Kidney tubule cell (primary cell): ENCODE measurements at places on chromosomes 5 and 9.

DNA sequence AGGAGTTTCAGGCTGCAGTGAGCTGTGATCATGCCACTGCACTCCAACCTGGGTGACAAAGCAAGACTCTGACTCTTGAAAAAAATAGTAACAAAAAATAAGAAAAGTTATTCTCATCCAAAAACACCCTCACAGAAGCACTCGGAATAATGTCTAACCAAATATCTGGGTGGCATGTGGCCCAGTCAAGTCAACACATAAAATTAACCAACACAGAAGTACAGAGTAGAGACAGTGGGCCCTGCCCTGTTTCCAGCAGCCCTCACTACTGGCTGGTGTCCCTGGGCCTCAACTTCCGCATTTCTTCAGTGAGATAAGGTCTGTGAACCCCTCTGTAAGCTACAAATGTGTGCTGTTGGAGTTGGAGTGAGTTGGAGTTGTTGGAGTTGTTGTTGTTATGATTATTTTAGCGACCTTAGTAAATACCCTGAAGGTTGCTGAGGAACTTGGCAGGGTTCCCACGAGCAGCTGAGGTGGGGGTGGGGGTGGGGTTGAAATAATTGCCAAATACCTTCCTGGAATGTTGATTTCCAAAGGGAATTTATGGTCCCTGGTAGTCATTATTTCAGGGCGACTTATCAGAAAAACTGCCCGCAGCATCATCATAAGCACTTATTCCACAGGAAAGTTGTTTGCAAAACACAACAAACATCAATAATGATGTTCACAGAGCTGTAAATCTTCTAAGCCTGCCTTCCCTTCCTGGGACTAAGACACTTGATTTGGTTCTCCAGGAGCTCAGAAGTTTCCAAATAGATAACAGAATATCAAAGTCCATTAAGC is 30.2 kb downstream of the C5orf15 start:
- DNase-seq: peak; percentile 23

GRCh38 chr9:92140074-92140753 is 25.0 kb upstream of the SPTLC1 start:
- peak; percentile 81 for DNase-seq

DNA sequence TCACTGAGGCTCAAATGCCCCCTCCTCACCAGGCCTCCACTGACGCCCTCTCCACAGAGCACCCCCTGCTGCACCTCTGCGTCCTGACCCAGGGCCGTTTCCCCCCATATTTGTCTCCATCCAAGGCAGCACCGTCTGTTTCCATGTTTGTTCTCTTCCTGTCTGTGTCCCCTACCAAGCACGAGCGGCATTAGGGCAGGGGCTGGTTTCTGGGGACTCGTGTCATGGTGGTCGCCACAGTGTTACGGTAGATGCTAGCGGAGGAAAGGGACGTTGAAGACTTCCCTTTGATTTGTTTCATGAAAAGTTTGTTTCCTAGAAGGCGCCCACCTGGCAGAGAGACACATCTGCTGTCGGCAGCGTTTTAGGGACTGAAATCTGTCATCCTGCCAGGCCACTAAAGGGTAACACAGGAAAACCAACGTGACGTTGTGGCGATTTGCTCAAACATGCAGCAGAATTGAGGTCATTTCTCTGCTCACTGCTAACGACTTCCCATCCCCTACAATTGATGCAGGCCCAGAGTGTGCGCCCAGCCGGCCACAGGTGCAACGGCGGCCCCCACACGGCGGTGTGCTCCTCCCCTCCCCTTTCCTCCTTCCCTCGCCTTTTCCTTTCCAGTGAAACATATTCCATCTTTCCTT is 79.3 kb upstream of the IRX4 start:
- DNase-seq: no peak

DNA sequence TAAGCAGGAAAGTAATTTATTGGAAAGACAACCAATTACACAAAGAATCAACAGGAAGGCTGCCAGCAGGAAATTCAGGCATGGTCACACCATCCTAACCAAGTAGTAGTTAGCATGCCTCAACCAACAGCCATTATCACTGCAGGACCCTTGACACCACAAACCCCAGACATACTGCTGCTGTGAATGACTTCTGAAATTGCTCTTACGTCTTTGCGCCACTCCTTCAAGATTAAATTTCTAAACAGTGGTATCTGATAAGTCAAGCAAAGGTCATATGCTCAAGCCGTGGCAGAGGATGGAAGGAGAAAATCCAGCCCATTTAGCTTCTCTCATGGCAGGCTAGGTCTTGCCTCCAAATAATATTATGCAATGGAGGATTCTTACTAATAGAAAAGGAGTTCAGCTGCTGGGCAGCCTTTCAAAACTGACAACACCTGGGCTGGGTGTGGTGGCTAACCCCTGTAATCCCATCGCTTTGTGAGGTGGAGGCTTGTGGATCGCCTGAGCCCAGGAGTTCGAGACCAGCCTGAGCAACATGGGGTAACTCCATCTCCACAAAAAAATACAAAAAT is 5.0 kb upstream of the PTGER4 start:
- DNase-seq: no peak

GRCh38 chr9:134834957-134835419 is 45.6 kb upstream of the FCN2 start:
- no peak for DNase-seq

DNA sequence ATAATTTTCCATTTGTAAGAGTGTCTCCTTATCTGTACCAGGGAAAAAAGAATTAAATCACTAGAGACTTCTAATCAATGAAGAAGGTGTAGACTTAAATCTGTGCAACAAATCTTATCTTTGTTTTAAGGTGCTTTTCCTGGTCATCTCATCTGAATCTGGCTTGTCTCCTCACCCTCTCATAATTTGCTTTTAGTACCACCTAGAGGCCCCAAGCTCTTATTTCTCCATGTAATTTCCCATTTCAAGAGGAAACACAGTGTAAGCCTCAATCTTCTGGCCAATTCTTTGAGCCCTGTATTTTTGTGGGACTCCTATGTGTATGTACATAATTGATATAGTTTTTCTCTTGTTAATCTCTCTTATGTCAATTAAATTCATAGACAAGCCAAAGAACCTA is 1975.3 kb upstream of the CDH6 start:
- DNase-seq: no peak

DNA sequence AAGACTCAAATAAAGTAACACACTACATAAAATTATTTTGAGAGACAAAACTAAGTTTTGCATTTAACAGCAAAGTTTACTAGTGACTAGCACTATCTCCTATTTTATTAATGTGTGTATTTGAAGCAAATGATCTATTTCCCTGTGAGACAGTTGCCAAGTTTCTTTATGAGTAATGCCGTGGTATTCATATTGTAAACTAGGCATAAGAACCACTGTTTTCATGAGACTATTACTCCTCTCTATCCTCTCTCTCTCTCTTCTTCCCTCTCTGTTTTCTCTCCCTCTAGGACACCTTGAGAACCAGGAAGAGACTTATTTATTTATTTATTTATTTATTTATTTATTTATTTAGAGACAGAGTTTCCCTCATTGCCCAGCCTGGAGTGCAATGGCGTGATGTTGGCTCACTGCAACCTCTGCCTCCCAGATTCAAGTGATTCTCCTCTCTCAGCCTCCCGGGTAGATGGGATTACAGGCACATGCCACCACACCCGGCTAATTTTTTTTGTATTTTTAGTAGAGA is 61.1 kb downstream of the MLANA start:
- DNase-seq: peak; percentile 75
